Fibroblast of skin of left quadriceps (primary cell): ENCODE measurements at places on chromosomes 6 and 20.

DNA sequence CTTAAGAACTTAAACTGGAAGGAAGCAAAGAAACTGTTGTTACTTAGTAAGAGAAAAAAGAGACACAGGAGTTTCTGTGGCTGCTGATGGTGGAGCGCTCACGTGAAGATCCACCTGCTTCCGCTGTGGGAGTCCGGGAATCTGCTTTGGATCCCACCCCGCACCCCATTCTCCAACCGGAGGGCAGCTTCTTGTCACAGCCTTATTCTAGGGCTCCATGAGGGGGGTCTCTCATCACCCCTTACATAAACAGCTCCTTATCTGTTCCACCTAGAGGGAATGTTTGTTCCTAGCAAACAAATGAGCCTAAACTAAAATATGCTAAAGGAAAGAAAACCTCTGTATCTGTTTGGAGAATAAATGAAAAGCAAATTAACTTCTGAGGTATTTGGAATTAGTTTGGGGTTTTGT, 280.5 kb downstream of the QKI start:
- no peak for DNase-seq

GRCh38 chr6:4920914-4921410, 82.9 kb downstream of the RPP40 start:
- no peak for DNase-seq

DNA sequence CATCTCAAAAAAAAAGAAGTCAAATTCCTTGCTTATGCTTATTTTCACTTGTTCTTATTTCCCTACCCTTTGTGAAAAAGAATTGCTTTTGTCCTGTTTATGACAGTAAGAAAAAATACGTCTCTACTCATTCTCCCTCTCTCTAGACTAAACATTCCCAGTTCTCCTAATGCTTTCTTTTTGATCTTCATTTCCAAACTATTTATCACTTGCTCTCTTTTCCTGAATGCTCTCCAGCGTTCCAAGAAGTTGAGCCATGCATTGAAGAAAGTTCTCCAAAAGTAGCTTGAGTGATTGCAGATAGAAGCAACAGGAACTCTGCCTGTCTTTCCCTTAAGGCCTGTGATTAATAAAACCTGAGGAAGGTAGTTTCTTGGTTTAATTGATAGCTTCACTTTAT, 53.1 kb upstream of the TMEM170B start:
- no peak for DNase-seq

GRCh38 chr20:6265204-6265904, 142.5 kb upstream of the FERMT1 start:
- DNase-seq, result peak; percentile 20

- no peak for DNase-seq
These were observed 973.8 kb upstream of the SLC35B3 start for GRCh38 chr6:9409126-9409525.

DNA sequence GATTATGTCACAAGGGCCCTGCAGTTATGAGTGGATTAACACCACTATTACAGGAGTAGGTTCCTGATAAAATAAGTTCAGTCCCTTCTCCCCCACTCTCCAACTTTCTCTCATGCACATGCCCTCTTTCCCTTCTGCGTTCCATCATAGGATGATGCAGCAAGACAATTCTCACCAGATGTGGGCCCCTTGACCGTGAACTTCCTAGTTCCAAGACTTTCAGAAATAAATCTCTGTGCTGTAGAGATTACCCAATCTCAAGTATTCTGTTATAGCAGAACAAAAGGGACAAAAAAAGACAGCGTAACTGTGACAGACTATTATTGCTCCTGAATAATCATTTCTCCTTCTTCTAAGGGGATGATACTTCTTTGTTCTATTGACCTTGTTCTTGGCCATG, 33.8 kb upstream of the TMEM244 start:
- DNase-seq, result peak; percentile 36

DNA sequence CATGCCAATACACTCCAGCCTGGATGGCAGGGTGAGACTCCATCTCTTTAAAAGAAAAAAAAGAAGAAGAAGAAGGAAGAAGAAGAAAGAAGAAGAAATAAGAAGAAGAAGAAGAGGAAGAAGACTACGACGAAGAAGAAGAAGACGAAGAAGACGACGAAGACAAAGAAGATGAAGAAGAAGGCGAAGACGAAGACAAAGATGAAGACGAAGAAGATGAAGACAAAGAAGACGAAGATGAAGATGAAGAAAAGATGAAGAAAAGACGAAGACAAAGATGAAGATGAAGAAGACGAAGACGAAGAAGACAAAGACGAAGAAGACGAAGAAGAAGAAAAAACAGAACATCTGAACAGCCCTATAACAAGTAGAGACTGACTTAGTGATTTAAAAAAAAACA, 33.0 kb downstream of the TRPC4AP start:
- no peak for DNase-seq

GRCh38 chr6:8589941-8590729, 154.8 kb upstream of the SLC35B3 start:
- DNase-seq, result no peak

GRCh38 chr6:4929097-4929718, 74.6 kb downstream of the RPP40 start:
- DNase-seq, result no peak

DNA sequence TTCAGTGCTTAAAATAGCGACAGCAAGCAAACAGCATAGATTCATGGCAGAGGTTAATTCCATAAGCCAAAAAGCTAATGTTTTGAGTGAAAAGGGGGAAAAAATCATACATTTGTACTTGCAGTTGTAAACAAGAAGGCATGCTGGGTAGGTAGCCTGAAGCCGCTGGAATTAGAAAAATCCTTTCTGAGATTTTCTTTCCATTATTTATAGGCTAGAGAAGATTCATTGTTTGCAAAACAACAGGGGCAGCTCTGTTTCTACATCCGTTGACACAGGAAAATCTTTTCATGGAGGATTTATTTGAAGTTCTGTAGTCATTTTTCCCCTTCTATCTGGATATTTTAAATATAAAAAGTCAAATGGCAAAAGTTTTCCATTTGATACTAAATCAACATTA, 843.9 kb downstream of the QKI start:
- DNase-seq, result no peak

GRCh38 chr20:47181056-47181862, 175.2 kb downstream of the ZMYND8 start:
- peak; percentile 47 for DNase-seq

DNA sequence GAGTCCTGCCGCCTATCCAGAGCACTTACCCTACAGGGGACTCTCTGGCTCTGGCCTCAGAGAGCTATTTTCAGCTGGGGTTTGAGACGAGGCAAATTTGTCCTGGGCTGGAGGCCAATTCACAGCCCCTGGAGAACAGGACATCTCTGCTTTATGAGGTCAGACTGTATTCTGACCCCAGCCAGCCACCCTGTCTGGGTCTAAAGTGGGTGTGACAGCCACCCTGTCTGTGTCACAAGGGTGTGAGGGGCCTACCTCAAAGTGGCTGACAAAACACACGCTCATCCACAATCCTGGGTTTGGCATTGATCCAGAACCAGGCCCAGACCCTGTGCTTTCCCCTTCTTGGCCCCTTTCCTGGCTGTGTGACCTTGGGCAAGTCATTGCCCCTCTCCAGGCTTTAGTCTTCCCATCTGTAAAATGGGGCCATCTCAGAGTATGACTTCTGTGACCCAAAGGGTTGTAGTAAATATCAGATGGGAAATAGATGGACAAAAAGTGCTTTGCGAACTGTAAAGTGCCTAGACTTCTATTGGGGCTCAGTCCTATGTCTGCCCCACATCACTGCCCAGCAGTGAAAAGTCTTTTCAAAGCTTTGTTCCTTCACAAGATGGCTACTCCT, 44.1 kb upstream of the TGM2 start:
- no peak for DNase-seq

GRCh38 chr6:111938710-111939109, 65.5 kb upstream of the FYN start:
- no peak for DNase-seq

DNA sequence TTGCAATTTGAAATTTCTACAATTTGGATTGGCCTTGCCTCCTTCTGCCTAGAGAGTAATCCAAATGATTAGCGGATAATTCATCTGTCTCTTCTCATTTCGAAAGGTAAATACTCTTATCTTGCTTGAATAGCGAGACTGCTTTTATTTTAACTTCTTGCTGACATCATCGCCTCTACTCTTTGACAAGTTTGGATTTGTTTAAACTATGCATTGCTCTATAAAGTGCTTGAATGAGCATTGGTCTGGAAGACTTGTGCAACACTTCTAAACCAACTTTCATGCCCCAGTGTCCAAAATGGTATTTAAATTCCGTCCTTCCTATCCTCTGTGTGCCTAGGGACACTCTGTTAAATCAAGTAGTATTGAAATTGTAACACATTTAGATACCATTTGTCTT, 384.1 kb upstream of the SLC35B3 start:
- DNase-seq, result no peak

DNA sequence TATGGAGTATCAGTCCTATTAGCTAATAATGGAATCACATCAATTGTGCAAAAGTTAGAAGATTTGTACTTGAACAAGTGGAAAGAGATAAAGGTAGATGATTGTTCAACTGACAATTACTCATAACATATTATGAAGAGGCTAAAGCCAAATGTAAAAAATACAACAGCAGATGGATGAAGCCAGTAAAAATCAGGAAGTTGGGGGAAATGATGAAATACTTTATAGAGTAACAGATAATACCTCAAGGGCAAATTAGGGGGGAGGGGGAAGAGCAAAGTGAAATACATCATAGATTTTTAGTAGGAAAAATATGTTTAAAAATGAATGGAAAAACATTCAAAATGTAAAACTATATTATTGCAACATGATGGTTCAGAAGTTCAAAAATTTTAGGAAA, 114.0 kb downstream of the PDSS2 start:
- DNase-seq, result no peak

GRCh38 chr6:109874086-109874485, 104.0 kb upstream of the GPR6 start:
- DNase-seq, result no peak

DNA sequence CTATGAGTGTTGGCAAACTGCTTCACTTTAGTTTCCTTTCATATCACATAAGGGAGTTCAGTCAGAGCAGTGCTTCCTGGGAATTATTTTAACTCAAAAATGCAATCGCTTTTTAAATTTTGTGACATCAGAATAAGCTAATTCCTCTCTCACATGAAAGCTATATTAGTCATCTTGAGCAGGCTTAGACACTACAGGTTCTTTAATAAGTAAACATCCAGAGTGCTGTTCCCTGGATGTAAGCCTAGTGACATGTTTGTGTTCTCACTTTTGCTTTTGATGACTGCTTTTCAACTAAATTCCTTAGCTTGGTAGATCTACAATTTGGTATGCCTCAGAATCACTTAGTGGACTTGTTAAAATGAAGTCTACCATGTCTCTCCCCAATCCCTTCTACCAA, 252.7 kb upstream of the POU3F2 start:
- DNase-seq, result no peak

DNA sequence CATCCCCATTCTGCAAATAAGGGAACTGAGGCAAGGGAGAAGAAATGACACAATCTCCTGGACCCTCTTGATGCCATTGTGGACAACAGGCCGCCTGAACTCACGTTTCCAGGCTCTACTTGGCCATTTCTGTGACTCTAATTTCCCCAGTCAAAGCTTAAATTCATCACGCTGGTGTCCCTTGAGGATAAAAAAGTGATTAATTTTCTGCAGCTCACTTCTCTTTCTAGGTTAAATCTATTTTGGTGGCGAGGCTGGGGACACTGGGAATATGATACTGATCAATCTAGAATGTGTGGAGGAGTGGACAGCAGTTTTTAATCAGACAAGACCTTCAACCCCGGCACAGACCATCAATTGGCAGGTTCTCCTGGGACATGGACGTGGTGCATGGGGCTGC, 168.2 kb upstream of the SULF2 start:
- DNase-seq, result no peak

DNA sequence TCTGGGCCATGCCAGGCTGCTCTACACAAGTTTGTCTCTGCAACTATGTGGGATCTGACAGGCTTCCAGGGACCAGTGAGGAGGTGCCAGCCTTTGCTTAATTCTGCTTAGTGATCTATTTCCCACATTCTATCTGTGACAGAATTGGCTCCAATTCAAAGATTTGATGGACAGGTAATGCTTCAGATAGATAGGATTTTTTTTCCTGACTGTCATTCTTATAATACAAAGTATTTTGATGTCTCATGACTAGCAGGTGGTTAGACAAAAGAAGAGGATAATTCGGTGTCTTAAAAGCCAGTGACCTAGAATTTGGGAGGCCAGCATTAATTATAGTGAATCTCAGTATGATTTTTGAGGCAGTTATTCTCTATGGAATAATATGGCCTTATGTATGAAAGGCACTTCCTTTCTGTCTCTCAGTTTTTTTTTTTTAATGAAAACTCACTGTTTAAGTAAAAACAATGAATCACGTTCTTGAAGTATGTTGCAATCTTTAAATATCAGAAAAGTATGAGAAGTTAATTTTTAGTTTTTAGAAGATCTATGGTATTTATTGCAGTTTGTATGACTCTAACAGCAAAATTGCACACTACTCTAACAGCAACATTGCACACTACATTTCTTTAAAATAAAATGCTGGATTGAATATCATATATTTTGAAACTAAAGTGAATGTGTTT, 43.7 kb downstream of the TMEM200A start:
- peak; percentile 47 for DNase-seq

DNA sequence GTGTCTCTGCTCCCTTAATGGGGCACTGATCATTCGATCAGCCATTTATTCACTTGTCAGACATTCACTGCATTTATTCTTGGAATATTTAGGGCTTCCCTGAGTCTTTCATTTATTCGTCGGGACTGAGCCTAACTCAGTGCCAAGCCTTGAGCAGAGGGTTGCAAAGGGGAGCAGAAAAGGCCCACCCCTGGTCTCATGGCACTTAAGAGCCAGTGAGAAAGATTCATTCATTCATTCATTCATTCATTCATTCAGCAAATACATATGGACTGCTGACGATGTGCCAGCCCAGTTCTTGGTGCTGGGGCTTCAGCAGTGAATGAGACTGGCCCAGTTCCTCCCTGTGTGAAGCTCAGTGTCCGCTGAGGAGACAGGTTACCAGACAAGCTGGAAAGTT, 36.6 kb downstream of the SIRPA start:
- no peak for DNase-seq

GRCh38 chr6:22664968-22665367, 95.6 kb downstream of the HDGFL1 start:
- no peak for DNase-seq

GRCh38 chr6:165417278-165417865, 108.0 kb upstream of the C6orf118 start:
- DNase-seq, result no peak

- DNase-seq, result peak; percentile 41
These were observed 70.0 kb downstream of the SNX5 start for GRCh38 chr20:17898548-17898994.

GRCh38 chr6:39515006-39515405, 192.5 kb upstream of the KCNK16 start:
- DNase-seq, result no peak

DNA sequence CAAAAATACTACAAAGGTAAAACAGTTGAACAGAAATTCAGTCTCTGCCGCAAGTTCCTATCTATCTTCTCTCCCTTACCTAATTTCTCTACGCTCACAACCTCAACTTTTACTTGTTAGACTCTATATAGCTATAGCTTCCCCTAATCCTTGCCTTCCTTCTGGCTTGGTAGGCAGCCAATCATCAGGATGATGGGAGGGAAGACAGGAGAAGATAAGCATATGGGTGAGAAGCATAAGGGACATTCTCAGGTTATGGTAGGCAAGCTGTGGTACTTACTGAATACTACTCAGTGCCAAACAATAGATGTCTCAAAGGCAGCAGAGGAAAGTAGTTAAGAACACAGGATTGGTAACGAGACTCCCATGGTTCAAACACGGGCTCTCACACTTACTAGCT, 7.8 kb downstream of the CCNC start:
- no peak for DNase-seq

GRCh38 chr6:160258346-160259142, at the start of gene SLC22A2:
Gene SLC22A2 (minus strand): TSS chr6:160258821. CDS start chr6:160258757, 64 bp downstream.
- DNase-seq, result no peak

- DNase-seq, result no peak
These were observed 134.0 kb downstream of the SCML4 start for GRCh38 chr6:107689951-107690642.
